ENCODE measurements at places on chromosomes 11 and 22. TPM values are rescaled to one million over a fixed set of nuclear protein-coding genes. Genes with fewer than 3 reads are reported as not detected.

The GP1BB gene
- 6.6 TPM for total RNA-seq

The FOLH1 gene
- total RNA-seq = 0.17 TPM

The OR5I1 gene
- total RNA-seq = not detected

The UBQLNL gene
- 0.15 TPM for total RNA-seq

The UCP3 gene
- total RNA-seq = 0.33 TPM
